Activated effector memory CD4-positive, alpha-beta T cell treated with Interleukin-2 at 50 U/mL for 16 hours (primary cell): ENCODE measurements at places on chromosomes 5 and 9.

DNA sequence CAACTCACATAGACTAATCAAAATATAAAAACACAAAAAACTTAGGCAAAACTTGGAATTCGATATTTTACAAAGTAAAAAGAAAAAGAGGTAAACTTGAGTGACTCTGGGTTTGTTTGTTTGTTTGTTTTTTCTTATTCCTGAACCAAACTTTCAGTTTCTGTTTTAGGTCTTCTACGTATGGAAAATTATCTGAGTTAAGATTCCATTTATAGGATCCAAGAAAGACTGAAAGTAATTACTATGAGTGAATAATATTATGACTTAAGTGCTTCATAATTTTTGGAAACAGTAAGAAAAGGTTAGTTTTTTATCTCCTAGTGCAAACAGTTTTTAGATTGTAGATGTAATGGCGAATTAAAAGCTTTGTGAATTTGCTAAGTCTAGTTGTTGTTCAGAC lies 13.2 kb downstream of the ST8SIA4 start:
- no peak for DNase-seq

GRCh38 chr9:82247318-82247717 lies 258.7 kb downstream of the SPATA31D1 start:
- no peak for DNase-seq

DNA sequence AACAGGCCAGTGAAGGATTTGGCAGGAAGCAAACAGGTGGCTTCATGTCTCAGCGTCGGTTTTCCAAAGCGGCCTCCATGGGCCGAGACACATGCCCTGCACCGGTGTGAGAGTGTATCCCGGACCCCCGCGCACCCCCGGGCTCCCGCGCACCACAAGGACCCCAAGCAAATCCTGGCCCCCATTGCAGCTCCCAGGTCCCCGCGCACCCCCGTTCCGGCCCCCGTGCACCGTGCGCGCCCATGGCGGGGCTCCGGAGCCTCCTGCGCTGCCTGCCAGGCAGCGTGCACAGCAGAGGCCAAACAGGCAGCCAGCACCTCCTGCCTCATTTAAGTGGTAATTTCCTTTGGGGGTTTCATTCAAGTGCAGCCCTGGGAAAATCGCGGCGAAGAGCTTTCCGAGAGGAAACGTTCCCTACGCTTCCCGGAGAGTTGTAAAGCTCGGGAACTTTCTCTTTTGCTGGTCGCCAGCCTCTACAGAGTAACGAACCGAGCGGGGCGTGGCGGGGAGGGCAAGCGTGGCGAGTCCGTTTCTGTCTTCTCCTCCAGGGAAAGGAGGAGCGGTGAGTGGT lies 145.5 kb upstream of the SLC24A2 start:
- no peak for DNase-seq

- no peak for DNase-seq
Observed at GRCh38 chr9:127207734-127208410, 56.7 kb upstream of the GARNL3 start.

GRCh38 chr9:101275769-101276250 lies 109.0 kb downstream of the BAAT start:
- DNase-seq, result no peak

DNA sequence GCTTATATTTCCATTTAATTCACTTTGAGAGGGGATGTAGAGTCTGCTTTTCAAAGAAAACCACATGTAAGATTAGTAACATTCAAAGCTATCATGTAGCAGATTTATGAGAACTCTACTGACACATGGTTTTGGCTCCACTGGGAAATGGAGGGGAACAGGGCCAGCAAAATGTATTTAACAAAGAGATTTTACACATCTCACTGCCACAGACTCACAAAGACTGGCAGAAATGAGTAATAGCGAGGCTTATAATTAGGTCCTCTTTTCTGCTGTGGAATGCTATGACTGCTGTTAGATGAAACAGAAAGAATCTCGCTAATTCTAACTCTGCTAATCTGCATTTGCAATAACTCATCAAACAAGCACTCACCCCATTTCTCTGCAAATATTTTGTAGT lies 4.5 kb downstream of the DAP start:
- no peak for DNase-seq

DNA sequence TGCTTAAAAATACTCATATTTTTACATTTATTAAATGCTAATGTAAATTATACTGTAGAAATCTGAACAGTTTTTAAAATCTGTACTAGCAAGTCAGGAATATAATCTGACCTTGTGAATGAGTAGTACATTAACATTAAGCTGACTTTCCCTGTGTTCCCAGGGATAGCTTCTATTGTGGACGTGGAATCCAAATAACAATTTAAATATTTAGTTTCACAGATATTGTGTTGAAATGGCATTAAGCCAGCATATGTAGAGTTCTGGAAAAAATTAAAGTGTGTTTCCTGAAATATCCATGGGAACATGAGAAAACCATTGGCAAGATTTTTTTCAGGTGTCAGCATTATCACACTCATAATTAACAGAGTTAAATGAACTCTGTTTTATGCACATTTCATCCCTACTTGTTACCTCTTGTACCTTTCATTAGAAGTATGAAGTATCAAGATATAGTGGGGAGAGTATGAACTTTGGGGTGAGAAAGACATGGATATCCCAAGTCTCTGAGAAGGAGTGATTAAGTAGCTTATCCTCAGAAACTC lies 5.7 kb downstream of the RABGAP1 start:
- DNase-seq, result no peak

GRCh38 chr9:127990554-127990953 lies 9.8 kb upstream of the EEIG1 start:
- DNase-seq, result no peak

- no peak for DNase-seq
Observed at GRCh38 chr5:128252756-128253155, 169.2 kb downstream of the SLC12A2 start.

DNA sequence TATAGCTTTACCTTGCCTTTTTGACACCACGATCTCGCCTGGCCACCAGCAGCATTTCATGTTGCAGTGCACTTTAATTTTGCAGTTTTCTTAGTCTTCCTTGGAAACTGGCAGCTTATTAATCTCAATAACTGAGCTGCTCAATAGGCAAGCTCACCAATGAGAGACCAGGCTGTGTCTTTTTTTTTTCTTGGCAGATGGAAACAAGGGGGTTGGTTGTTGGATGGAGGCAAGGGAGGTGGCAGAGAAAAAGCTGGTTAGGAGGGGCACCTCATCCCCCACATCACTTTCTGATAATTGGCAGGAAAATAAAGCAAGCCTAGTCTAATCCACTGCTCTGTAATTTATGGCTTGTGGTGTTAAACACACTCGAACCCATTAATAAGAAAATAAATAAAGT lies 324.5 kb upstream of the WWC1 start:
- no peak for DNase-seq

- DNase-seq, result no peak
Observed at GRCh38 chr5:151098768-151099121, 17.9 kb upstream of the TNIP1 start.

GRCh38 chr9:7027996-7028395 lies 270.2 kb downstream of the KDM4C start:
- no peak for DNase-seq

GRCh38 chr9:79176014-79176697 lies 395.6 kb upstream of the TLE4 start:
- no peak for DNase-seq

DNA sequence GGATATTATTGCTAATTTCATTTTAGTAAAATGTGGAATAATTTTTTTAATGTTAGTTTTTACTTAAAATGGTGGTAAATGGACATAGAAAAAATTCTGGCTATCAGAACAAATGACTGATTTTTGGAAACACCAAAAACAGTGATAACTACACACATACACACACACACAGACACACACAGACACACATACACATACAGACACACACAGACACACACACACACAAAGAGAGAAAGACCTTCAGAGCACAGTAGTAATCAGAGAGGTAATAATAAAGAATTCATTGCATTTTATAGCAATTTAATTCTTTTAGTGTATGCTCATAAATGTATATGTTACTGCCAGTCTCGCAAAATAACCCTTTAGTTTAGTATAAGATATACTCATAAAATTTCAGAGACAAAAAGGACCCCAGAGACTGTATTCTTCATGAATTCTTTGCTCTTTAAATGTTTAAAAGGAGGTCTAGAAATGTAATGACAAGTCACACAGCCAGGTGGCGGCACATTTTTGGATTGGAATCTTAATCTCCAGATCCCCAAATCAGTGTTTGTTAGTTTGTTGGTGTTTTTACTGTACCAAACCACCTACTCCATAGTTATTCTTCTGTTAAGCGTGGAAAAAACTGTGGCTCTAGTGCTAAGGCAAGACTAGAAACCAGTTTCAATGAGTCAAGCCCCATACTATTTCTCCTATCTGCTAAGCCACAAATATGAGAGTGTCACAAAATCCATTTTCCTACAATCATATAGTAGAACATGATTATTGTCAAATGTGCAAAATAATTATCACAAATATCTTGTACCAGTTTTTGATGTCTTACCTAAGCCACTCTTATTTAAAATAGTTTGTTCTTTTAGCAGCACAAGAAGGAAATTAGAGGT lies 109.9 kb downstream of the EDIL3 start:
- no peak for DNase-seq

GRCh38 chr5:173623296-173623771 lies 6.9 kb upstream of the BOD1 start:
- no peak for DNase-seq

- no peak for DNase-seq
Observed at GRCh38 chr5:138455232-138455930, 9.9 kb upstream of the EGR1 start.

DNA sequence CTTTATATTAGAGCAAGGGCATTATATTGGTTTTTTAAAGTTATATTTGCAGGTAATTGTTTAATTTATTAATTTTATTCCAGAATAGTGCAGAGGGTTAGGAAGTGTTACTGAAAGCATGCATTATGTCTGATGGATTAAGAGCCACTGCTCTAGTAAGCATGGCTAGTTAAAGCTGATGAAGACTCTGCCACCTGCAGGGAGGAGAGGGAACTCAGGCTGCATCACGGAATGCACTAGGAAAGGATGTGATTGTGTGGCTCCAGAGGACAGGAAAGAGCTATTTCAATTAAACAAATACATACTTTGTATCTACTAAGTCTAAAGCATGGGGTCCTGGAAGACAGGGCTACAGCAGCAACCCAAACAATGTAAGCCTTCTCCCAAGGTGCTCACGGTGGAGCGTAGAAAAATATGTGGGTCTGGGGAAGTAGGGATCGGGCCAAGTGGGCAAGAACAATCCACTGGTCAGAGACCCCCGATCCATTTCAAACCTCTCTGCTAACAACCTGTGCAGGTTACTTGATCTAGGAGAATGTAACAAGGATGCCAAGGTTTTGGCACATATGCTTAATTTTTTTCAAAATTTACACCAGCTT lies 15.3 kb upstream of the GRXCR2 start:
- DNase-seq, result no peak

GRCh38 chr5:14771189-14771588 lies 100.4 kb downstream of the ANKH start:
- no peak for DNase-seq

- no peak for DNase-seq
Observed at GRCh38 chr9:114275246-114276004, 47.5 kb upstream of the ORM1 start.

GRCh38 chr9:117714282-117714681 lies 10.1 kb downstream of the TLR4 start:
- DNase-seq, result no peak

- DNase-seq, result no peak
Observed at GRCh38 chr9:123540457-123540856, 184.5 kb downstream of the CRB2 start.

DNA sequence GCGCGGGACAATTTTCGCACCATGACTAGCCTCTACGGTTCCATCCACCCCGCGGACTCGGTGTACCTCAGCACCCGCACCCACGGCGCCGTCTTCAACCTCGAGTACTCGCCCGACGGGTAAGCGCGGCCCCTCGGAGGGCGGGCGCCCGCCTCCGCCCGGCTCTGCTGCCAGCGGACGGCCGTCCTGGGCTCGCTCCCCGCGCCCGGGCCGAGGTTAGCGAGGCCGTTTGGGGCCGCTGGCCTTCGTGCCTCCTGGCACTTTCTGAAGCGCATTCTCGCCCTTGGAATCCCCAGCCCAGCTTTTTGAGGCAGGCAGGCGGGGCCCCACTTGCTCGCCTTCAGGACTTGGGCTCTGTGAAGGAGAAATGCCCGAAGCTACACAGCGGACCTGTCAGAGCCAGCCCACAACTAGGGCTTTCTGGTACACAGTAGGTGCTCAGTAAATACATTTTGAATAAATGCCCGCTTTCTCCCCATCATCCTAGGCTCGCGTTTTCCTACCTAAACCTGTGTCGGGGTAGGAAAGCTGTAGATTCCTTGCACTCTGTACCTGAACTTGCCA lies 772 bp downstream of the DCAF10 start:
- DNase-seq, result no peak

DNA sequence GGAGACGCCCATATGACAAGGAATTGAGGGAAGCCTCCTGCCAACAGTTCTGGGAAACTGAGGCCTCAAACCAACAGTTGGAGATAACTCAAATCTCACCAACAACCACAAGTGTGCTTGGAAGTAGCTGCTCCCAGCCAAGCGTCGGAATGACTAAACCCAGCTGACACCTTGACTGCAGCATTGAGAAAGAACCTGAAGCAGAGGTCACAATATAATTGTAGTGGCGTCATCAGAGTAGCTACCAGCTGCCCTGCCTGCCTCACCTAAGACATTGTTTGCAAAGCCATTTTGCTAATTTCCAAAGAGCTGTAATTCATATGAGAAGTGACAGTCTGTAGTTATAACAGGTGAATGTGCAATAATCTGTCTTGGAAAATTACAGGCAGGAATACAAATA lies 40.8 kb upstream of the ANKRD31 start:
- no peak for DNase-seq

DNA sequence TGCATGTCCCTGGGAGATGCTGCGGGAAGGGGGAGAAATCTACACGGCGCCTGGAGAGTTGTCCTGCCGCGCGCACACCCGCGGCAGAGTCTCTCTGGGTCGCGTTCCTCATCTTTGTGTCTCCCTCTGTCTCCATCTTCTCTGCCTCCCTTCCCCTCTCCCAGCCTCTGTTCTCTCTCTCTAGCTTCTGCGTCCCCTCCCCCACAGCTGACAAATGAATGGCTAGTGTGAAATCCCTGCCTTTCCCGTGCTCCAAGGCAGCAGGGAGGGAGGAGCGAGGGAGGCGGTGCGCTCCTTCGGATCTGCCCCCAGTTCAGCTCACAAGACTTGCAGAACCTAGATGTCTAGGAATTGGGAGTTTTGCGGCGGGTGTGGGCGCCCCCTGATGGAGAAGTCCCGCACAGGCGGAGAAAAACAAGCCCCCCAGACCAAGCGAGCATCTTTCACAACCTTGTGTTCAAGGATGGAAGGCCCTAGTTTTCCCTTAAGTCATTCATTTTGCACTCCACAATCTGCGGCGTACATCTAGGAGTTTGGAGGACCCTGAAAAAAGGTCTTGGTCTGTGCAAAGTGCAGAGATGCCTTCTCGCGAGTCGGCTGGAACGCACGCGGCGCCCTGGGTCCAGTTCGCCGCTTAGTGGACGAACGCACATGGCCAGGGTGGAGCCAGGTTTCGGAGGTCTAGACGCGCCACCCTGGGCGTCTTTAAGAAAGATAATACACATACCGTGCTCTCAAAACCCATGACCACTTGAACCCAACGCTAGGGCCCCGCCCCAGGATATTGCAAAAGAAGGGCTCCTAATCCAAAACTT lies 2.0 kb downstream of the VCAN start:
- DNase-seq, result no peak

GRCh38 chr9:132818588-132818987 lies 59.5 kb downstream of the AK8 start:
- no peak for DNase-seq

GRCh38 chr9:8140557-8140956 lies 341.0 kb upstream of the DMAC1 start:
- no peak for DNase-seq
